ENCODE measurements at places on chromosomes 6 and 20.

GRCh38 chr6:162849269-162849668 lies 121.5 kb downstream of the PACRG start:
- DNase-seq: no peak

- no peak for DNase-seq
Measured at GRCh38 chr6:118551063-118552053, 3.3 kb downstream of the PLN start.

DNA sequence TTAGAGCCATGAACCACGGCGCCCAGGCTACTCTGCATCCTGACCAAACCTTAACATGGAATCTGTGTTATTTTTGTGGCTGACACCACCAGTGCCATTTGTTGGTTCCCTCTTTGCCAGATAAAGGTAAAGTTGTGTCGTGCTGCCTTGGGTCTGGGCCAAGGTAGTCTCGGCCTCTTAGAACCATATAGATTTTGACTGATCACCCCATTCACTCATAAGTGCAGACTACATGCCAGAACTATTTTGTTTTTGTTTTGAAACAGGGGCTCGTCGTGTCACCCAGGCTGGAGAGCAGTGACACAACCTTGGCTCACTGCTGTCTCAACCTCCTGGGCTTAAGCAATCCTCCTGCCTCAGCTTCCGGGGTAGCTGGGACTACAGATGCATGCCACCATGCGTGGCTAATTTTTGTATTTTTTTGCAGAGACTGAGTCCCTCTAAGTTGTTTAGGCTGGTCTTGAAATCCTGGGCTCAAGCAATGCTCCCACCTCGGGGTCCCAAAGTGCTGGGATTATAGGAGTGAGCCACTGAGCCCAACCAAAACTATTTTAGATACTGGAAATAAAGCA lies 19.2 kb upstream of the RIPOR3 start:
- no peak for DNase-seq

- DNase-seq: no peak
Measured at GRCh38 chr20:20353576-20353975, 14.3 kb upstream of the INSM1 start.

DNA sequence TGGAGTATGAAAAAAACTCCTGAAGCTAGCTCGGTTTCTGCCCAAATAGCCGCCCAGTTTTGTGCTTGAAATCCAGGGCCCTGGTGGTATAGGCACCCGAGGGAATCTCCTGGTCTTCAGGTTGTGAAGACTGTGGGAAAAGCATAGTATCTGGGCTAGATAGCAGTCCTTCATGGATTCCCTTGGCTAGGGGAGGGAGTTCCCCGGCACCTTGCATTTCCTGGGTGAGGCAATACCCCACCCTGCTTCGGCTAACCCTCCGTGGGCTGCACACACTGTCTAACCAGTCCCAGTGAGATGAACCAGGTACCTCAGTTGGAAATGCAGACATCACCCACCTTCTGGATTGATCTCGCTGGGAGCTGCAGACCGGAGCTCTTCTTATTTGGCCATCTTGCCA lies 184.5 kb upstream of the SLC35B3 start:
- DNase-seq: no peak

DNA sequence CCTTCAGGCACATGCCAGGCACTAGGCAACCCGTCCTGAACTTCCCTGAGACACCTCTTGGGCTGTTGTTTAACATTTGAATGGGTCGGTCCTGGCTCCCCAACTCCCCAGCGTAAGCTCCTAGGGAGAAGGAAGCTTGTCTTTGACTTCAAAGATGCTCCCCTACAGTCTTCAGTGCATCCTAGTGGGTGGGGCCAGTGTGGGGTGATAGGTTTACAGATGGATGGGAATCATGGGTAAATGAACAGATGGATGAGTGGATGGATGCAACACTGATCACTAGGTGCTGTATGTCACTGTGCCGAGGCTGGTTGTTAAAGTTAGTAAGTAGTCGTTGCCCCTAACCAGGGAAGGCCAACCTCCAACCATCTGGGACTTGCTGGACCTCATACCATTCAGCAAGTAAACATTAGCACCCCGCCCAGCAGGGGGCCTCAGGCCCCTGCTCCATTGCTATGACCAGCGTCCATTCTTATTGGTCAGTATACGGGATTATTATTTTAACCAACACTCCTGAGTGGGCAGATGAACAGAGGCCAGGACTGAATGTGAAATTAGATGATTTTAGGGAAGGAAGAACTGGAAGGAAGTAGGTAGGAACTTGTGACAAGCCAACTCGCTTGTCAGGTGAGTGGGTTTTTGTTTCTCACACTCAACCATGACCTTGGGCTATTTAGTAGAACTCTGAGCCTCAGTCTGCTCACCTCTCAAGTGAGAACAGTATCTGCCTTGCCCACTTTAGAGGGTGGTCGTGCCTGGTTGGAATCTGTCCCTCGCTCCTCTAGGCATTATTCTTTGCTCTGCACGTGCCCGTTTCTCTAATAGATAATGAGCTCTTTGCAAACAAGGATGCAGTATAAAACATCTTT lies 82.9 kb upstream of the FOXP4 start:
- DNase-seq: peak; percentile 38

- no peak for DNase-seq
Measured at GRCh38 chr20:63487116-63487764, 11.6 kb downstream of the EEF1A2 start.

GRCh38 chr20:41340327-41341055 lies at the start of gene LPIN3:
Gene LPIN3, plus strand, starts transcription at chr20:41340821. Its CDS starts 4,983 bp downstream, at chr20:41345804.
- DNase-seq: no peak

- no peak for DNase-seq
Measured at GRCh38 chr6:414447-414846, 22.9 kb downstream of the IRF4 start.

DNA sequence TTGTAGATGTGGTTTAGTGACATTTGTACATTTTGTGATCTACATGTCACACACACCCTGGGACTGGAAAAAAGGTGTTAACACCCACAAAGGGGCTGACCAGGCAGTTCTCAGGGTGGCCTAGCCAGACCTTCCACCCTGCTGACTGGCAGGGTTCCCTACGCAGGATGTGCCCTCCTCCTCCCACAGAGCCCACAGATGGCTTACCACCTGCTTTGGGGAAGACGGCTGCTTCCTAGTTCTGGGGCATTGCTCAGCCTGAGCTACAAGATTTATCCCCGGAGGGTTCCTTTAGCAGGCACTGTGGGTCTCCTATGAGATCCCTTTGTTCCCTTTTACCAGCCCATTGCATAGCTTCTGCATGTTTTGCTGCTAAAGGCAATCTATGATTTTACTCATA lies 35.1 kb downstream of the SNAP25 start:
- no peak for DNase-seq

GRCh38 chr6:91653895-91654294 lies 1067.0 kb upstream of the MAP3K7 start:
- DNase-seq: no peak

- no peak for DNase-seq
Measured at GRCh38 chr6:51462896-51463295, 624.5 kb downstream of the PKHD1 start.

GRCh38 chr20:46827718-46828458 lies 66.8 kb upstream of the EYA2 start:
- no peak for DNase-seq

DNA sequence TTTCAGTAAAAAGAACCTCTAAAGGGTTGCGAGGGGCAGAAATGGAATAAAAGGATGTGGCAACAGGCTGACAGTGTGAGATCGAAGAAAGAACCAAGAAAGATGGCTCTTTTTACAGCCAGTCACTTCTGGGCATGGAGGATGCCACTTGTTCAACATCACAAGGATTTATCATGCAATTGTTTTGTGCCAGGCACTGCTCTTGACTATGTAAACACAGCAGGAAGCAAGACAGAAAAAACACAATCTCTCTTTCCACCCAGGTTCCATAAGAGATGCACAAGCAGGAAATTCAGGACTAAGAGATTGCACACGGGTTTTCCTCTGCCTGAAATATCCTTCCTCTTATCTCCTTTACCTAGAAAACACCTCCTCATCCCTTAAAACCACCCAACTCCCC lies 38.0 kb downstream of the FOXA2 start:
- DNase-seq: no peak

DNA sequence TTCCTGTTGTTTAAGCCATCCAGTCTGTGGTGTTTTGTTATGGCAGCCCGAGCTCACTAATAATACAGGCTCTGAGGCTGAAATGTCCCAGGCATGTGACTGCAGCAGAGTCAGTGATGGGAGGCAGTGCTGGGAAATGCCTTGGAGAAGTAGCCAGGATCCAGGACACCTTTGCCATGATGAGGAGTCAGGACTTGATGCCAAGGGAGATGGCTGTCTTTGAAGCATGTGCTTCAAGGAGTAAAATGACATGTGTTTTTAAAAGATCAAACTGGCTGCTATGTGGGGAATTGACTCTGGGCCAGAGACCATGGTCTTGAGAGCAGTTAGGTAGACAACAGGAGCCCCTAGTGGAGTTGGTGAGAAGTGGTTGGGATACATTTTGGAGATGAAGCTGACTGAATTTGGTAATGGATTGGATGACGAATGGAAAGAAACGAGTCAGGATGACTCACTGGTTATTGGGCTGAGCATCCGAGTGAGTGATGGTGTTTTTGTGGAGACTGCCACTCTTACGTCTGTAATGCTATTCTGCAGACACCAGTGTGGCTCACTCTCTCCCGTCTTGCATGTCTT lies 322.2 kb downstream of the PLCB1 start:
- peak; percentile 52 for DNase-seq

Data from kidney epithelial cell (primary cell).